ENCODE measurements at places on chromosomes 3 and 15. TPM values are rescaled to one million over a fixed set of nuclear protein-coding genes. Genes with fewer than 3 reads are reported as not detected.

Gene SEMA3F
- 205 TPM for total RNA-seq

Gene LDHAL6B
- not detected for total RNA-seq

Gene PLA2G4E
- not detected for total RNA-seq

Gene CALML4
- 10.4 TPM for total RNA-seq

DNA sequence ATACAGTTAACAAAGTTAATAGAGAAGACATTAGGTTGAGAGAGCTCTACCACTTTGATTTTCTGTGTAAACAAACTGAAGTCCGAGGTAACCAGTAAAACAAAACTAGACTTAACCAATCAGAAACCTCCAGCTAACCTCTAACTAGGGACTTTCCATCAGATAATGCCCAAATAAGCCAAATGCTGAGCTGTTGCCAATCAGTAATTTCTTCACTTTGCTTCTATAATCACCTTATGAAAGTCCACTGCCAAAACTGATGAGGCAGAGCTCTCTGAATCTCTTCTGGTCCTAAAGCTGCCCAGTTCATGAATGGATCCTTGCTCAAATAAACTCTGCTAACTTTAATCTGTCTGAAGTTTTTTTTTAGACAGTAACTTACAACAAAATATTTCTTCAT is 448.0 kb upstream of the NECTIN3 start:
- no peak overlapping the region for H3K27ac ChIP-seq
- no peak overlapping the region for H3K4me3 ChIP-seq
- no peak for DNase-seq
- no peaks in the 10 kb centered on the region for H3K36me3 ChIP-seq
- H3K27me3 ChIP-seq, result no peaks in the 10 kb centered on the region
- no peaks in the 10 kb centered on the region for H3K4me1 ChIP-seq

DNA sequence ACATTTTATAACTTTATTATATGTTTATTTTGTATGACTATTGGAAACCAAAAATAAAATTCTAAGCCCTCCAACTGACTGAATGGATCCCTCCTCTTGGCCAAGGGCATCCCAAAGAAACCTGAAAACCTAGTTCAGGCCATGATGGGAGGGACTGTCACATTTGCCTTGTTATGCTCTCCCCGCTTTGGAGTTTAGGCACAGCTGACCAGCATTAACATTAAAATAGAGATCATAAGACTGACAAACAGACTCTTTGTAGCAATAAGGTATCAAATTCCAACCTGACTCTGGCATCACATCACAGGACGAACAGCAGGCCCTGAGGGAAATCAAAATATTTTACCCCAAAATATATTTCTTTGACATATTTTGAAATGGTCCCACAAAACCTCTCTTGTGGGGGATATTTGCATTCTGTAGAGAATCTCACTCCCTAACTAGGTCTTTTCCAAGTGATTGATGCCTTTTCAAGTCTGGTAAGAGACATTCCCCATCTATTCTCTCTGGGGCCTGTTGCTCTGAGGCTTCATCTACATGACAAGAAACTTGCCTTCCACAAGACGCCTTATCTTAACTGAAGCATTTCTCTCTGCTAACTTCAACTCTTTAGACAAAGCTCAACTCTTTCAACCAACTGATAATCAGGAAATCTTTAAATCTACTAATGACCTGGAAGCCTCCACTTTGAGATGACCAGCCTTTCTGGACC is 81.8 kb upstream of the PRR23E start:
- DNase-seq, result no peak
- no peaks in the 10 kb centered on the region for H3K36me3 ChIP-seq
- no peak overlapping the region for H3K27ac ChIP-seq
- no peaks in the 10 kb centered on the region for H3K27me3 ChIP-seq
- H3K4me1 ChIP-seq, result no peaks in the 10 kb centered on the region

GRCh38 chr15:78243058-78243457 is 8.7 kb upstream of the ACSBG1 start:
- no peaks in the 10 kb centered on the region for H3K36me3 ChIP-seq
- H3K27ac ChIP-seq, result no peak overlapping the region
- DNase-seq, result no peak
- no peaks in the 10 kb centered on the region for H3K4me1 ChIP-seq

GRCh38 chr3:67601385-67601784 is 53.0 kb downstream of the SUCLG2 start:
- no peak for DNase-seq
- H3K27ac ChIP-seq, result no peak overlapping the region
- no peaks in the 10 kb centered on the region for H3K27me3 ChIP-seq

GRCh38 chr15:39506146-39506545 is 74.7 kb upstream of the THBS1 start:
- H3K27ac ChIP-seq, result no peak overlapping the region
- no peaks in the 10 kb centered on the region for H3K36me3 ChIP-seq
- H3K27me3 ChIP-seq, result no peaks in the 10 kb centered on the region
- no peak overlapping the region for H3K4me3 ChIP-seq
- no peaks in the 10 kb centered on the region for H3K4me1 ChIP-seq

- H3K27ac ChIP-seq, result no peak overlapping the region
- peaks cover 49% of the 10 kb centered on the region for H3K4me1 ChIP-seq
- no peak overlapping the region for H3K4me3 ChIP-seq
- H3K27me3 ChIP-seq, result peaks cover 16% of the 10 kb centered on the region
- DNase-seq, result no peak
- no peaks in the 10 kb centered on the region for H3K36me3 ChIP-seq
These were observed 3.0 kb downstream of the RAB6B start for GRCh38 chr3:133892541-133893231.

- no peak overlapping the region for H3K4me3 ChIP-seq
- no peak for DNase-seq
- no peaks in the 10 kb centered on the region for H3K4me1 ChIP-seq
- no peaks in the 10 kb centered on the region for H3K27me3 ChIP-seq
- H3K27ac ChIP-seq, result no peak overlapping the region
- no peaks in the 10 kb centered on the region for H3K36me3 ChIP-seq
These were observed 74.0 kb upstream of the CNTN4 start for GRCh38 chr3:2024713-2025112.

- no peak overlapping the region for H3K27ac ChIP-seq
- H3K4me1 ChIP-seq, result no peaks in the 10 kb centered on the region
- H3K4me3 ChIP-seq, result no peak overlapping the region
- H3K27me3 ChIP-seq, result no peaks in the 10 kb centered on the region
- no peaks in the 10 kb centered on the region for H3K36me3 ChIP-seq
- DNase-seq, result no peak
These were observed 562.0 kb downstream of the ROBO2 start for GRCh38 chr3:77601823-77602415.

- DNase-seq, result no peak
- H3K4me1 ChIP-seq, result no peaks in the 10 kb centered on the region
- H3K27me3 ChIP-seq, result no peaks in the 10 kb centered on the region
- H3K27ac ChIP-seq, result no peak overlapping the region
- H3K36me3 ChIP-seq, result no peaks in the 10 kb centered on the region
- H3K4me3 ChIP-seq, result no peak overlapping the region
These were observed 173.9 kb upstream of the CD96 start for GRCh38 chr3:111368056-111368455.
